IPS-NIHi11 (cell line): ENCODE measurements at places on chromosomes 16 and 17.

DNA sequence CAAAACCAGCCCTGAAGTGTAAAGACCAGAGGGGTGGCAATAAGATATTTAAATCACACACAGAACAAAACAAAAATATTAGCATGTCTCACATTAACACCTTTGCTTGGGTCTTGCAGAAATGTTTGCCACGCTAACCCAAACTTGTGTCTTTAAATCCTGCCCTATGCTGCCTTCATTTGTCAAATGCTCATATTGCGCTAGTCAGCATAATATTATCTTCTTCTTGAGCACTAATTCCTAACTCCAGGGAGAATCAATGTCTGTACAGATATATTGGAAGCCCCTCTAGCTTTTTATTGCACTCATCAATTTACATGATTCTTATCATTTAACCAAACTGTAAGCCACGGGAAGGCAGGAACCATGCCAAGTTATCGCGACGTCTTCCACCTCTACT, 614.8 kb upstream of the SOX9 start:
- no peak for DNase-seq

DNA sequence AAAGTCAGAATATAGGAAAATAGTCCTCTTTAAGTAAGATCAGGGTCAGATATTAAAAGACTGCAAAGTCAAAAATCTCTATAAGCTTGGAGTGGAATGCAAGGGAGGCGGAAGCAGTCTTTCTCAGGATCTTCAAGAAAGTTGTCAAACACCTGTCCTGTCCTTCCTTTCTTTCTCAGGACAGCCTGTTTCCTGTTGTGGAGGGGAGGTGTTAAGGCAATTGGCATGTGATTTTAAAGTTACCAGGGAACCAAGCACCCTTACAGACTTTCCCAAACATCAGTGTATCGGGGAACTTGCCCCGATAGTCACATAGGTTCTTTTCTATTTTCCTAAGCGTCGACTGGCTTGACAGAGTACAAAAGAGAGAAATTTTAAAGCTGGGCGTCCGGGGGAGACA, 2.1 kb downstream of the ATP5PD start:
- no peak for DNase-seq

GRCh38 chr16:75074920-75075687, 41.5 kb downstream of the LDHD start:
- DNase-seq = no peak

DNA sequence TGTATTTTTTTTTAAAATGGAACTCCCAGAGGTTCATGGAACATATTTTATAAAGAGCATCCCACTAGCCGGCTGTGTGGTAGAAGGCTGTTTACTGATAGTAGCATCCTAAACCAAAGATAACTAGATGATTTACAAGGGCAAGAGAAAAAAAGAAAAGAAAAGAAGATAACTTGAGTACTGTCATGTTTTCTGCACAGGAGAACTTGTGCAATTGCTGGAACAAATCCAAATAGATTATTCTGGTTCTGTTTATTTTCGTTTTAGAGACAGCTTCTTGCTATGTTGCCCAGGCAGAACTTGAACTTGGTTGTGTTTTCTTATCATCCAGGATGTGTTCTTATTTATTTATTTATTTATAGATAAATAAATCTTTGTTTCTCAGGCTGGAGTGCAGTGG, 20.9 kb upstream of the PPM1D start:
- no peak for DNase-seq

DNA sequence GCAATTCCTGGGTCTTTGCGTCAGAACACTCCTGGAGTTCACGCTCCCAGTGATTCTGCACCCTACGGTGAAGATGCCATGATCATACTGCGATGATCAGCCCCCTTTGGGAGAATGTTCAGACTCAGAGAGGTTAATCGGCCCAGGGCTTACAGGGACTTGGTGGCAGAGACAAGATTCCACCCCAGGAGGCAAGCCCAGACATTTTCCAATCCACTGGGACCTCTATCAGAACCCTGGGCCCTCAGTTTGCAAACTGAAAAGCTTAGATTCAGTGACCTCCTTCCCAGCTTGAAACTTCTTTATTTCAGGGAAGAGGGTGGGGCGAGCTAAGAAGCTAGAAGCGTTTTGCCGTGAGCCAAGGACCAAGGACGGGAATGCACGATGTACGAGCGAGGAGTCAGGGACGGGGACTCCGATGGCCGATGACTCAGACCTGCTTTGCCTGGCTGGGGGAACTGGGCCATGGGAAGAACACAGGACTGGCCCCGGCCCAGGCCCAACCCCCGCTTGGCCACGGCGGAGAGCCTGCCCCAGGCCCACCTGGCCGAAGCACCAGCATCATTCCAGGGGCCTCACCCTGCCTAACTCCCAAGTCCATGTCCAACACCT, 34.7 kb downstream of the SOCS3 start:
- no peak for DNase-seq

GRCh38 chr17:64974750-64975317, 55.6 kb upstream of the LRRC37A3 start:
- DNase-seq = no peak

GRCh38 chr17:57862694-57863667, 13.1 kb upstream of the MRPS23 start:
- DNase-seq = no peak

DNA sequence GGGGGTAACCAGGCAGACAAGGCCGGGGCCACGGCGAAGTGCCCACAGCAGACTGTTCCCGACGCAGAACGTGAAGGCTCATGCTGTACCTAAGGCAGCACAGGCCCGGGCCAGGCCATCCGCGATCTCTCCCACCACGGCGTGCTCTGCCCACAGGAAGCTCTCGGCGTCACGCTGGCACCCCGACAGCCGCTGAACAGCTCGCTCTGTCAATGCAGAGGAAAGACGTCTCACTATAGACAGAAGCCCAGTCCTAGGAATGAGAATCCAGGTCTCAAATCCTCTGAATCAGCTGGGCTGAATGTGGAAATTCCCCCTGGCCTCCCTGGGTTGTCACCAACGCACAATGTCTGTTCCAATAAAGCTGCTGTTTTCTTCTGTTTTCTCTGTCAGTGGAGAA, 21.4 kb downstream of the SERPINF1 start:
- no peak for DNase-seq

GRCh38 chr16:24054741-24055491, 201.2 kb upstream of the CACNG3 start:
- DNase-seq = peak; percentile 44

DNA sequence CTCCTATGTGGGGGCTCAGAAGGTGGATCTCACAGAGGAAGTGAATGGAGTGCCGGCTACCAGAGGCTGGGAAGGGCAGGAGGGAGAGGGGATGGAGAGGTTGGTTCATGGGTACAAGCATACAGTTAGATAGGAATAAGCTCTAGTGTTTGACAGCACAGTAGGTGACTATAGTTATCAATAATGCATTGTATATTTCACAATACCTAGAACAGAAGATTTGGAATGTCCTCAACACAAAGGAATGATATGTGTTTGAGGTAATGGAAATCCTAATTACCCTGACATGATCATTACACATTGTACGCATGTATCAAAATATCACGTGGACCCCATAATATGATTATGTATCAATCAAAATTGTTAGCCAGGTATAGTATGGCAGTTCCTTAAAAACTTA, 38.9 kb upstream of the MED9 start:
- no peak for DNase-seq

DNA sequence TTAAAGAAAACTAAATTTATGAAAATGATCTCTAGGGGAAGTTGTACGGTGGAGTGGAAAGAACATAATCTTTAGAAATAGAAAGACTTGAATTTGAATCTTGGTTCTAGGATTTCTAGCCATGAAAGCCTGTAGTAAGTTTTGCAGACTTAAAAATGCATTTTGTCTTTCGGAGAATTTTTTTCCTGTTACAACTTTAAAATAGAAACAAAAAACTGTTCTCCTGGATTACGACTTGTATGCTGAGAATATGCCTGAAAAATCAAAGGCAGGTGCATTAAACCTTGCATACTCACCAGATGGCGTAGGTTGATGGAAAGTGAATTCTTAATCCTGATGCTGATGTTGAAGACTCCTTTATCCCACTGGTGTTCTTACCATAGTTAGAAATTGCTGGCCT, 7.5 kb upstream of the MPHOSPH6 start:
- DNase-seq = no peak

- DNase-seq = no peak
Measured at GRCh38 chr16:13856811-13857511, 63.0 kb upstream of the ERCC4 start.

DNA sequence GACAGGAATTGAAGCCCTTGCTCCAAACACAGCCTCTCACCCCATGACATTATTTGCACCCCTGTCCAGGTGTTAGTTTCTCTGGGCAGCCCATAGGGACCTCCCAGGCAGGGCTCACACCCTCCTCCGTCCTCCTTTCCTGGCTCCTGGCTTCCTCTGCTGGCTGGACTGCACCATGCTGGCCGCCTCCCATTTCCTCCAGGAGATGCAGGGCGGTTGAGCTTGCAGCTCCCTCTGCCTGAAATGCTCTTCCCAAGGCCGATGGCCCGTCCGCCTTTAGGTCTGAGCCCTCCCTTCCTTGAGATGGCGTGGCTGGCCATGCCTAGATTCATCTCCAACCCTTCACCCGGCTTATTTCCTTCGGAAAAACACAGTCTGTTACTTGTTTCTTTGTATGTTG, 334.8 kb downstream of the SNX29 start:
- DNase-seq = peak; percentile 50

DNA sequence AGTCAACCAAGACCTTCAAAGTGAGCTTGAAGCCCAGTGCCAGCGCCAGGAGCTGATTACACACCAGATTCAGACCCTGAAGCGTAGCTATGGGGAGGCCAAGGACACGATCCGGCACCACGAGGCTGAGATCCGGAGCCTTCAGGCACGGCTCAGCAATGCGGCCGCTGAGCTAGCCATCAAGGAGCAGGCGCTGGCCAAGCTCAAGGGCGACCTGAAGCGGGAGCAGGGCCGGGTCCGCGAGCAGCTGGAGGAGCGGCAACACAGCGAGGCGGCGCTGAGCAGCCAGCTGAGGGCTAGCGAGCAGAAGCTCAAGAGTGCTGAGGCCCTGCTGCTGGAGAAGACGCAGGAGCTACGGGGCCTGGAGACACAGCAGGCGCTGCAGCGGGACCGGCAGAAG, 42.0 kb downstream of the PLD6 start:
- DNase-seq = no peak

GRCh38 chr16:17134586-17134985, 336.2 kb downstream of the XYLT1 start:
- DNase-seq = no peak
